ENCODE measurements at places on chromosomes 2 and 18. TPM values are rescaled to one million over a fixed set of nuclear protein-coding genes. Genes with fewer than 3 reads are reported as not detected.

SALL3 gene
- not detected for total RNA-seq

CCDC148 gene
- total RNA-seq: 1.2 TPM

GCG gene
- total RNA-seq: not detected

DNA sequence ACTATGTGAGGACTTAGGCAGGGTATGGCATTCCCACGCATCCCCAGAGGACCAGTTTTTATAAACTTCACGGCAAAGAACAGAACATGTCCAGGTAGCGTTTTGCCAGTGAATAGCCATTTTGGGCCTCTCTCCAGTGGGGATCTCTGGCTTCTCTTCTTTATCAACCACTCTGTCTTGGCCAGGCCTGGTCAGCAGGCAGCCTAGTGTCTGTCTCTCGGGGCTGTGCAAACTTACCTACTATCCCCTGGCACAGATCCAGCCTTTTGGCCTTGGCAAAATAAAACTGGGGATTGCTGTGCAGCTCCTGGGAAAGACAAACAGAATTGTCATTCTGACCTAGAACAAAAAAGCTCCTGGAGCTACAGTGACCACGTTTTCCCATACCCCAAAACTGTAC lies 14.5 kb downstream of the CAPN14 start:
- no peak overlapping the region for H3K27ac ChIP-seq
- no peak overlapping the region for H3K4me3 ChIP-seq
- DNase-seq: no peak
- H3K4me1 ChIP-seq: no peaks in the 10 kb centered on the region
- H3K27me3 ChIP-seq: no peaks in the 10 kb centered on the region
- no peaks in the 10 kb centered on the region for H3K36me3 ChIP-seq

DNA sequence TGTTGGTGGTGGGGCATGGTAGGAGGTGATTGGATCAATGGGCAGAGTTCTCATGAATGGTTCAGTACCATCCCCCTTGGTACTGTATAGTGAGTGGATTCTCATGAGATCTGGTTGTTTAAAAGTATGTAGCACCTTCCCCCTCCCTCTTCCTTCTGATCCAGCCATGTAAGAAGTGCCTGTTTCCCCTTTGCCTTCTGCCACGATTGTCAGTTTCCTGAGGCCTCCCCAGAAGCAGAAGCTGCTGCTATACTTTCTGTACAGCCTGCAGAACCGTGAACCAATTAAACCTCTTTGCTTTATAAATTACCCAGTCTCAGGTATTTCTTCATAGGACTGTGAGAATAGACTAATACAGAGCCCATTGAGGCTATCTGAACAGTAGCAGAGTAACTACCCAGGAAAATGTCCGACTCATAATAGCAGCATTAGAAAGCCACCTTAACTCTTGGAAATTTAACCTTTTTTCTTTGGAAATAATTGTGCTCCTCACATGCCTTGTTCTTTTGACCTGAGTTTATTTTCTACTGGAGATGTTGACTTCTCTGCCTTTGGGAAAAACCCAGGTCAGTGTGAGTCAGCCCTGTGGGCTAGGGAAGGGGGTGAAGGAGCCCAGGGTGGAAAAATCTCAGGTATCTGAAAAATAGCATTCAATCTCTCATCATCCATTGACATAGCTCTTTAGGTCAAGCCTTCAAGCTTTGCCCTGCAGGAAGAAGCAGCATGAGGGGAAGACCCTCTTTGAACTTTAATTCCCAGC lies 18.1 kb downstream of the CYP1B1 start:
- no peak overlapping the region for H3K4me3 ChIP-seq
- no peaks in the 10 kb centered on the region for H3K27me3 ChIP-seq
- no peak for DNase-seq

DNA sequence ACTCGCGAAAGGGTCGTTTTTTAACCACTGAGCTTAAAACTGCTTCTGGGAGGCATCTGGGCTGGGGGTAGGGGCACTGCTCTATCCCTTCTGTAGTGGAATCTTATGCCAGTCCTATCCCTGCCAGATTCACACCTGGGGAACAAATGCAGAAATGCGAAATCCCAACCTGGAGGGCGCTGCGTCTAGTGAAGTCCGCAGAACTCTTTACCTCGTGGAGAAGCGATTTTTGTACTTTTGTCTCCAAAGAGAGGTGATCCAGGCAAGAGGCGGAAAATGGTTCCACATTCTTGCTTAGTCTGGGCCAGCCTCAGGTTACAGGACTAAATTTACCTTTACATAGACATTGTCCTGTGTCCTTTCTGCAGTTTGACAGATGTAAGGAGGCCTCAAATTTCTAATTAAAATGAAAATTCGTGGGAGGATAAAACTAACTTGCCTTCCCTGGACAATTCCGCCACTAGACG lies 10.4 kb downstream of the TBR1 start:
- no peaks in the 10 kb centered on the region for H3K36me3 ChIP-seq
- H3K27ac ChIP-seq: no peak overlapping the region
- no peak for DNase-seq
- peaks cover 98% of the 10 kb centered on the region for H3K27me3 ChIP-seq
- no peaks in the 10 kb centered on the region for H3K4me1 ChIP-seq
- no peak overlapping the region for H3K4me3 ChIP-seq

PLCL1 gene
- total RNA-seq: 7.7 TPM

- no peaks in the 10 kb centered on the region for H3K4me1 ChIP-seq
- no peaks in the 10 kb centered on the region for H3K27me3 ChIP-seq
- no peak for DNase-seq
- H3K27ac ChIP-seq: no peak overlapping the region
- no peak overlapping the region for H3K4me3 ChIP-seq
These were observed 84.9 kb downstream of the MAPK4 start for GRCh38 chr18:50644807-50645206.

GAL3ST2 gene
- not detected for total RNA-seq

DNA sequence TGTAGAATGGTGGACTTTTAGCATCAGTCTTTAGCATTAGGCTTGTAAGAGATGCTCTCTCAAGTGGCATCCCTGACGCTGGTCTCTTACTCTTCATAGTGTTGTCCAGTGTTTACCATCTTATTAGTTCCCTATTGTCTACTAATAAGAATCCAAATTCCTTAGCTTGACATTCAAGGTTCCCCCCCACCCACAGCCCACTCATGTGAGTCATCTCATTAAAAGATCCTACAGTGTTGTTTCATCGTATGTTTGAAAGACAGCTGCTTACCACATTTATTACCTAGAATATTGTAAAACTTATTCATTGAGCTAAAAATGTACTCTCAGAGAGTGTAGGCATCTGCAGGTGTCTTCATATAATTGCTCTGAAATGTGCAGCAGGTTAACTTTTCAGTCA lies 28.5 kb downstream of the EIF5B start:
- peaks cover 94% of the 10 kb centered on the region for H3K36me3 ChIP-seq
- H3K27me3 ChIP-seq: no peaks in the 10 kb centered on the region
- H3K4me1 ChIP-seq: no peaks in the 10 kb centered on the region
- H3K27ac ChIP-seq: no peak overlapping the region
- no peak overlapping the region for H3K4me3 ChIP-seq

RESP18 gene
- total RNA-seq: not detected

- no peak overlapping the region for H3K27ac ChIP-seq
- H3K27me3 ChIP-seq: no peaks in the 10 kb centered on the region
- DNase-seq: no peak
- H3K4me1 ChIP-seq: no peaks in the 10 kb centered on the region
- H3K36me3 ChIP-seq: no peaks in the 10 kb centered on the region
These were observed 13.2 kb upstream of the ILKAP start for GRCh38 chr2:238216651-238217184.

- no peak for DNase-seq
- H3K36me3 ChIP-seq: peaks cover 23% of the 10 kb centered on the region
- no peaks in the 10 kb centered on the region for H3K27me3 ChIP-seq
- no peak overlapping the region for H3K27ac ChIP-seq
These were observed 7.4 kb downstream of the PTGR3 start for GRCh38 chr18:75201282-75202270.

Data from upper lobe of right lung (tissue), 1 donor.